ENCODE measurements at places on chromosomes 11 and 22.

DNA sequence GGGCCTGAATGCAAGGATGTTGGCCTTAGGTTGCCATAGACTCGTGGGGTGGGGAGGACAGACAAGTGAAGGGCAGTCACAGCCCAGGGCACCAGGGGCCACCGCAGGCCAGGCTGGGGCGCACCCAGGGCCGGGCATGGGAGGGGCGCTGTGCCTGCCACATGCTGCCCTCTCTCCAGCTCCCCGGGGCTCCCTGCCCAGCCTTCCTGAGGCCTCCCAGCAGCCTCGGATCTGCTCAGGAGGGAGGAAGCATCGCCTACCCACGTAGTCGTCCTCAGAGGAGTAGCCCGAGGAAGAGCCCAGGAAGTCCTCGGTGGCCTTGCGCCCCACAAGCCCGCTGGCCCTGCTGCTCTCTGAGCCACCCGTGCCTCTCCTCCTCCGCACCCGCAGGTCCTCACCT is 5.2 kb downstream of the SUN2 start:
- DNase-seq: no peak

DNA sequence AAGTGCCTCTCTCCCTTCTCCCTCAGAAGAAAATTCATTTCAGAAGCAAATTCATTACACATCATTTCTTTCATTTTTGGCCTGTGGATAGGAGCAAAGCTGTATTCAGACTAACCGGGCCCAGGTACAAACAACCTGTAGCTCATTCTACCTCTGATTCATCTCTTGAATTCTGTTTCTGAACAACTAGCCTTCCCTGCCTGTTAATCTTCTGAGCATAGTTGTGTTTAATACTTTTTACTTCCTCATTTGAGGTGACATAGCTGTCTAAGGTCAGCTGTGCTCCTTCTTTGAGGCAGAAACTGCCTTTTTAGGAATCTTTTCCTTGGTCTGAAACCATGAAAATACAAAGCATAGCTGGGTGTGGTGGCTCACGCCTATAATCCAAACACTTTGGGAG is 12.6 kb upstream of the IL18BP start:
- no peak for DNase-seq

- DNase-seq: peak; percentile 40
Measured at GRCh38 chr11:130653838-130654636, 205.6 kb downstream of the ADAMTS15 start.

DNA sequence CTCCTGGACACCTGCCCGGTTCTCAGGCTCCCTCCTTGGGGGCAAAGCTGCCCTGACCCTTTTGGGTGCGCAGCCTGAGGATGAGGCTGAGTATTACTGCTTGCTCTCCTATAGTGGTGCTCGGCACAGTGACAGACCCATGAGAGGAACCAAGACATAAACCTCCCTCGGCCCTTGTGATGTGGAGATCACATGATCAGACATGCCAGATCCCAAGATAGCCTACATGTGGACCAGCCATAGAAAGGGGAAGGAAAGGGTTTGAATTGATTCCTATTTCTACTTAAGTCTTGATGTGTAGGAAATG is 125.3 kb downstream of the VPREB1 start:
- DNase-seq: no peak

- no peak for DNase-seq
Measured at GRCh38 chr11:20672575-20672974, 3.2 kb downstream of the NELL1 start.

DNA sequence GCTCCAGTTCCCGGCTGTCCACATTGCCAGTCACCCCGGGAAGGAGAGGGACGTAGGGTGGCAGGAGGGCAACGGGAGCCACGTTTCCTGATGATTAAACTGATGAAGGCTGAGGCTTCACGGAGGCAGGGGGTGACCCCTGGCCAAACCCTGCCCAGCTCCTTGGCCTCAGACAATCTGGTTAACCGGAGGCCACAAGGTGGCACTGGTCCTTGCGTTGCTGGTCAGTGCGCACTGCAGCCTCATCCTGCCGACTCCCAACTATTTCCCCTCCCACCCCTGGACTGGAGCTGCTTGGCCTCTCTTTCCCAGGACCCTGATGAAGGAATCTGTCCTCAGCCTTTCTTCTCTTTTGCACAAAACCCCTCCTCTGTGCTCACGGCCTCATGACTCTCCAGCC is 75.3 kb downstream of the PDE2A start:
- no peak for DNase-seq

DNA sequence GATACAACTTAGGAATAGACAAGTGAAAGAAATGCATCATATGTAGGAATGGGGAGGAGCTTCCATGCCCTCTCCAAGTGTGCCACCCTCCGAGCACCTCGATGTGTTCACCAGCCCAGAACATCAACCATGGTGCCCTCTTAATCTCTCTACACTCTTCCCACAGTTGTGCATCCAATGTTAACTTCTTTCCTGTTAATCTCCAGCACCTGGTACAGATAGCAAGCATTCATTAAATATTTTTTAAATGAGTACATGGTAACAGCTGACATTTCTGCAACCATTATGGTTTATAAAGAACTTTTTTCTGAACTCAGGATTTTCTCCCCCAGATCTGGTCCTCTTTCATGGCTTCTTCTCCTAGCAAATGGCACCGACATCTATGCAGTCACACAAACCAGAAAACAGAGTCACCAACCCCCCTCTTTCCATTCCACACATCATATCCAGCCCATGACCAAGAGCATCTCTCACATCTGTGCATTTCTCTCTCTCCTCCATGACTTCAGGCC is 118.1 kb upstream of the CLPB start:
- no peak for DNase-seq

DNA sequence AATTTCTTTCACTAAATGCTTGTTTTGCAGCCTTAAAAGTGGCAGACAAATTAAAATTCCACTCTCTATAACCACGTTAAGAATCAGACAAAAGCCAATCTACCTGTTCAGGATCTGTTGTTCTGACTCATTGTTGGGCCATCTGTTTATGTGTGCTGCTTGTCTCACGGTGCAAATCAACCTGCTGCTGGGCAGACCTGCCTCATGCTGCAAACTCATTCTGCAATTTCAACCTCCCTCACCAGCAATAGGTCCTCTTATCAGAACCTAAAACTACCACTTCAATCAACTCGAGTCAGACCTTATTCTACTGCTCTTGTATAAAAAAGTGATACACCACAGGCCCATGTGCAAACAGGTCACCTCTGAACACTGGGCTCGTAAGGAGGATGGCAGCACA is 75.1 kb downstream of the LARGE2 start:
- no peak for DNase-seq

GRCh38 chr11:126336138-126336541 is 19.3 kb upstream of the ST3GAL4 start:
- DNase-seq: no peak

DNA sequence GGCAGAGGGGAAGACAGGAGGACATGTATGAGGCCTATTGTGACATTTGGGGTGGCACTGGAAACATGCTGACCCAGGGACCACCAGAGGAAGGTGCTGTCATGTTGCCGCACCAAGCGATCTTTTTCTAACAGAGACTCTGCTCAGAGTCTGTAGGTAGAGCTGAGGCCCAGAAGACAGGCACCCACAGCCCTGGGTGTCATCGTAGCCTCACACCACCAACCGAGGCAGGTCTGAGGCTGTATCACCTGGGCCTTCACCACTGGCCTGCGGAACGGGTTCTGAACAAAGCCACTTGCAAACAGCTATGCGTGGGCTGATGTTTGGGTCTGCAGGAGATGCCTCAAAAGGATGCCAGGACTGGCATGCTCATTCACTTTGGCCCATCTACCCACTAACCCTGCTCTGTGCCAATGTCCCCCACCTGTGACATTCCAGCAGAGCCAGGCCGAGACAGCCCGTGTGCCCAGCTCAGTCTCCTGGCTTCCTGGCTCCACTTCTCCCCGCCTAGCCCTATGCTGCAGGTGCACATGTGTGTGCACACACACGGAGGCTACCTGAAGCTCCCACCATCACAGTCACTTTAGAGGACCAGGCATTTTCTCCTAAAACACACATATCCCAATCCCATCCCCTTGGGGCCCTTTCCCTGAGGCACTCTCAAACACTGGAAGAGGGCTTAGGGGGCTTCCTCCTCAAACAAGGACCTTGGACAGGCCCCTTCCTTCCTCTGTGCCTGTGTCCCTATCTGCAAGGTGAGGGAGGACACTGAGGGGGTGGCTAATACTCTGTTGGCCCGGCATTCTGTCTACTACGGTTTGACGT is 3.6 kb downstream of the TRIM29 start:
- DNase-seq: no peak

GRCh38 chr11:34154059-34154875 is 48.8 kb downstream of the NAT10 start:
- DNase-seq: no peak

DNA sequence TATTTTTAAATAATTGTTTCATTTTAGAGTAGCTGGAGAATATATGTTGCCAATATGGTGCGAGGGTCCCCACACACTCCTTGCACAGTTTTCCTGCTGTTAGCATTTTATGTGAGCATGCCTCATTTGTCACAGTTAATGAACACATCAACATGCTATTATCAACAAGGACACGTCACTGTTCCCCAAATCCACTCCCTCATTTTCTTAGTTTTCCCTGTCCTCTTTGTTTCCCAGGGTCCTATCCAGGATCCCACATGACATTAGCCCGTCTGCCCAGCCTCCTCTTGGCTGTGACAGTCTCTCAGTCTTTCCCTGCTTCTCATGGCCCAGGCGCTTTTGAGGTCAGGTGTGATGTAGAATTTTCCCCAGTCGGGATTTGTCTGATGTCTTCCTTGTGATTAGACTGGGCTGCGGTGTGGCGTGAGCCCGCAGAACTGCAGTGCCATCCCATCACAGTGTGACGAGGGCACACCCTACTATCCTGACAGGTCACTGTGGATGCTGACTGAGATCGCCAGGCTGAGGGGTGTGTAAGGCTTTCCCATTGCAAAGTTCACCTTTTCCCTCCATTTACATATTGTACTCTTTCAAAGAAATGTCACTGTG is 450.6 kb upstream of the B3GAT1 start:
- no peak for DNase-seq

DNA sequence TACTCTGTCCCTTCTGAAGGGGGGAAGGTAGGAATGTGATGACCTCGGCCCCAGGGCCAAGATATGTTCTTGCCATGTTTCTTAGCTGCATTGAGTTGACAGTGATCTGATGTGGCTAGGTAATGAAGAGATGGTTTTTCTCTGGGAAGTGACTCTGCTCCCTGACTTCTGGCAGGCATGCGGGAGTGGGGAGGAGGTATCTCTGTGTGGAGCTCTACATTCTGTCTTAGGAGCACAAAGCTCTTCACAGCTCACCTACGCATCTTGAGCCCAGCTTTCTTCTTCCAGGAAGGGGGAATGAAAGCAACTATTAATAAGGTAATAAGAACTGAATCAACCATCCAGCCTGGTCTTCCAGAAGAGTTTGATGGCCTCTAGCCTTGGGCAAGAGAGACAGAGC is 241.0 kb downstream of the ST3GAL4 start:
- DNase-seq: no peak

- no peak for DNase-seq
Measured at GRCh38 chr22:19143967-19144400, 467 bp downstream of the ESS2 start.

DNA sequence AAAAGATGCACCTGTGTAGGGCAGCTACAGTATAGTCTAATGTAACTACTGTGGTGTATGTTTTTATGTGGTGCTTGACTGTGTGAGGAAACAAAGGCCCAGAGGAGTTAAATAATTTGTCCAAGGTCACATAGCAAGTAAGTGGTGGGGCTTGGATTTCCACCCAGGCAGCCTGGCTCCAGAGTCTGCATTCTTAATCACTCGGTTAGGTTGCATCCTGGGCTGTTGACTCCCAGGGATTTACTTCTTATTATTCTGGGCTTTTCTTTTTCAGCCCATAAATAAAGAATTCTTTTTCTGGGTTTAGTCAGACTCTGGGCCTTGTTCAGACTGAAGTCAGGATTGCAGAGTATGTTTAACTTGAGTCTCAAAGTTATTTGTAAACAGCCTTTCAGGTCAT is 82.1 kb downstream of the ARHGAP42 start:
- peak; percentile 13 for DNase-seq

- no peak for DNase-seq
Measured at GRCh38 chr11:129787532-129788155, 28.0 kb upstream of the TMEM45B start.

DNA sequence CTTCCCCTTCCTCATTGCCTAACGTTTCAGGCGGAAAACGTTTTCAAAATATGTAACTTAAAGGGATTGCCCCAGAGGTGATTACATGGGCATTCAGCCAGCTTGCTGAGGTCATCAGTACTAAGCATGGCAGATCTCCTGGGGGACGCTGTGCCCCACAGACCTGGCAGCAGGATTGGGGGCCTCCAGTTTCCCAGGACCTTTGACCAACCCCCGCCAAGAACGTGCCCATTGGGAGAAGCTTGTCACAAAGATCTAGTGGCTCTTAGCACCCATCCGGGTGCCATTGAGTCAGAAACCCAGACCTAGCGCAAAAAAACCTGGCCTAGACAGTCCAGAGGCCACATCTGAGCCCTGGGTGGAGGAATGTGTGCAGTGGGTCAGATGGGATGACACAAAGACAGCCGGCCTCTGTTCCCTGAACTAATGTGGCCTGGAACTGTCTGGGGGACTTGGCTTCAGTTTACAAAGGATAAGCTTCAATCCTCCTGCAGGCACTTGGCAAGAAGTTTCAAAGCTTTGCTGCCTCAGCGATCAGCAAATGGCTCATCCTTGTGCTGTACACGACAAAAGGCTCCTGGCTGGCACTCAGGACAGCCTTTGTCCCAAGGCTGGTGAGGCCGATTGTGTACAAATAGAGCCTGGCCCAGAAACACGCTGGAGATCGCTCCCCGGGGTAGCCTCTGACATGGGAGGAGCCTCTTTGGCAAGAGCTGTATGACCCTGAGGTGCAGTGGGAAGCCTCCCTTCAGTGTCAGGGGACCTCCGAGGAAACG is 9.5 kb downstream of the C1QTNF6 start:
- DNase-seq: no peak

DNA sequence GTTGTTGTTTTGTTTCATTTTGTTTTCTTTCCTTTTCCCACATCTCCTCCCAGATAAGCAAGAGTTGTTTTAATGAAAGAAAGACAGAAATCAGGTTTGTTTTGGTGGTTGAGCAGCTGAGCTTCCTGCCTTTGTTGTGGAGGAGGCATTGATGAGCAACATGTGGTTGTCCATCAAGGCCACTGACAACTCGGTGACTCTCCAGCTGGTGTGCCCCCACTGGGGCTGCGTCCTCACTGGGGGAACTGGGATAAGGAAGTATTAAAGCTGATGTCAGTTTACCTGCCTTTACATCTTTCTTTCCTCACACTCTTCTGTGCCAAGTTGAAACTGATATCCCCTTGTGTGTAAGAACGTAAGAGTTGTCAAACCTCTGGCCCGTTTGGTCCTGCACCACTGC is 5.9 kb downstream of the VPS26B start:
- no peak for DNase-seq

DNA sequence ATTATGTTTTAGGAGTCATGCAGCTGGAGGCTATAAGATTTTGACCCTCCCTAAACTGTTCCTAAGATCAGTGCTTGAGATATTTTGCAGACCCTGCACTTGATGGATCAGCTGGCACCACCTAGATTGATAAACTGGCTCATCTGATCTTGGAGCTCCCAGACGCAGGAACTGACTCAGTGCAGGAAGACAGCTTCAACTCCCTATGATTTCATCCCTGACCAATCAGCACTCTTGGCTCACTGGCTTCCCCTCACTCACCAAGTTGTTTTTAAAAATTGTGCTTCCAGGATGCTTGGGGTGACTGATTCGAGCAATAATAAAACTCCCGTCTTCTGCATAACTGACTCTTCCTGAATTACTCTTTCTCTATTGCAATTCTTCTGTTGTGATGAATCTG is 637.5 kb upstream of the FAT3 start:
- no peak for DNase-seq
